ENCODE measurements at places on chromosomes 5 and 9.

GRCh38 chr9:91187311-91187964 is 174.3 kb downstream of the AUH start:
- no peak for DNase-seq

GRCh38 chr9:86322973-86323644 is 31.1 kb downstream of the TUT7 start:
- peak; percentile 3 for DNase-seq

DNA sequence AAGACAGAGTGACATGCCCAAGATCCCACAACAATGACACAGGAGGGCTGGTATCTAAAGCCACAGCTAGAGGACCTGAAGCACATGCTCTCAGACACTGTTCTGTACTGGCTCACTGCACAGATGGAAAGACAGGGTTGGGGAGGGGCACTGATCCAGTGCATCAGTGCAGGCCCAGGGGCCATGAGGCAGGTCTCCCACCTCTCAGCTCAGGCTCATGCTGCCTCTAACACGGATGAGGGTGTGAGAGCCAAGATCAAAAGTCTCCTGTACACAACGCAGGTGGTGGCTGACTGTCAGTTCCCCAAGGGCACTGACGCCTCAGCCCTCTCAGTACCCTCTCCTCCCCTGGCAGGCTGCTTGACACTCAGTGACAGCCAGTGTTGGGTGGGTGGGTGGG is 10.9 kb downstream of the RAPGEF1 start:
- no peak for DNase-seq

- no peak for DNase-seq
Measured at GRCh38 chr9:22105005-22105722, 96.1 kb upstream of the CDKN2B start.

- DNase-seq, result no peak
Measured at GRCh38 chr5:162514116-162514515, 446.5 kb downstream of the GABRG2 start.

- no peak for DNase-seq
Measured at GRCh38 chr5:169063316-169063953, 237.5 kb downstream of the SLIT3 start.

DNA sequence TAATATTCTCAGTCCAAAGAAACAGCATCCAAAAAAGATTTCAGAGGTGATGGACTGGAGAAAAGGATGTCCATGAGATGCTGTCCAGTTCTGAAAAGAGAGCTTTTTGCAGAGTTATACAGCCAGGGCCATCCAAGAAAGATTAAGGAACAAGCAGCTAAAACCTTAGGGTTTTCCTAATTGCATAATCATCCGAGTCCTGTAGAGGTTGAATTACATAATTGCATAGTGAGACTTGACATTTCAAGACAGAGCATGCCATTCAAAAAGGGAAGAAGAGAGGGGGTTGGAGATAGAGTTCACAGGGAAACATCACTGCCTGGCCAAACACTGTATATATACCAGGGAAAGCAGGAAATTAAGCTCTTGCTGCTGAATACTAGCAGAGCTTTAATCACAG is 1729.2 kb upstream of the WWC1 start:
- no peak for DNase-seq

- no peak for DNase-seq
Measured at GRCh38 chr5:5309645-5310044, 112.8 kb upstream of the ICE1 start.

DNA sequence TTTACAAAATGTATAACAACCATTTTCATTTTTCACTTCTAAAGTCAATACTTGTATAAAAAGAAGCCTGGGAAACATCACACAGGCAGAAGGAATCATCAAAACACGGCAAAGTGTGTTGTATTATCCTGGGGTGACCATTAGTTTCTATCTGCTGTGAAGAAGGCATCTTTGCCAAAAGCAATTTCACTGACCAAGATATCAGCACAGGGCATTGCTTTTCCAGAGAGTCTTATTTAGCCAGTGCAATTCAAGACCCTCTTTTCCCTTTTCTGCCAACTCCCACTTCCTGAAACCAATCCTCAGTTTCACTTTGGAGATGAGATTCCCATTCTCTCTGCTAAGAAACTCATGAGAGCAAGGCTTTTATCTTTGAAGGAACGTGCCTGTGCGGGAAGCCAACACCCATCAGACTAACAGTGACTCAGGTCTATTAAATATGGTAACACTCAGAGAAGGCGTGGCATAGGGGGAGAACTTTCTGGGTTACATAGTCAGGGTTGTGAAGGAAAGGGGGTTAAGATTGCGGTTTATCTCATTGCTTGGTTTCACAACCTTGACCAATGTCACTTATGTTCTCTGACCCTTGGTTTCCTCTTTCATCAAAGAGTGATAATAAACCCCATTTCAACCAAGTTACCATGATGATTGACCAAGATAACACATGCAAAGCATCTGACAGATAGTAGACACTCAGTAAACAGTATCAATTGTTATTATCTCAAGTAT is 666.9 kb upstream of the KLF4 start:
- no peak for DNase-seq

- no peak for DNase-seq
Measured at GRCh38 chr5:73339051-73339575, 109.5 kb downstream of the FOXD1 start.

- DNase-seq, result no peak
Measured at GRCh38 chr5:122863240-122863639, 17.8 kb downstream of the SNX24 start.

DNA sequence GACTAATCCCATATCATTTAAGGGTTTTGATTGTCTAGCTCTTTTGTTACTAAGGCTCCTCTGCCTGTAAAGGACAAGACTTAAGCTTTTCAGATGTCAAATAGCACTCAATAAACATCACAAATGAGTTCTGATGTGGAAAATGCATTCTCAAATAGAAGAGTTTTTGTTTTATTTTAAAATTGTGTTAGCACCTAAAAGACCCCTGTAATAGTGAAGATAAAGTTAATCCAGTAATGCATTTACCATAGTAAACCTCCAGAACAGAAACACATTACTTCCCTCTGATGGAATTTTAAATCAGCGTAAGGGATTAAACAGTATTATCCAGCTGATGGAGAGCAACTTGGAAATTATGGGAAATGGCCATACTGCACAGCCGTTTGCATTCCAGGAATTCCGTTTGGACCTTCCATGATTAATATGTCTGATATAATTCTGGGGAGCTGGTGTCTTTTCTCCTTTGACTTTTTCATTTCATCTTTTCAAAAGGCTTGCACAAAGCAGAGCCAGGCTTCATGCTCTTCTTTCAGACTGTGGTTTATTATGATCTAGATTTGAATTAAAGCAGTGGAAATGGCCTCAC is 105.6 kb downstream of the PPP2R2B start:
- DNase-seq, result no peak

GRCh38 chr5:132369474-132370180 is at the start of gene SLC22A5:
TSS of gene SLC22A5 (plus strand) at chr5:132369710. CDS start at chr5:132369973, 263 bp downstream.
- DNase-seq, result no peak

DNA sequence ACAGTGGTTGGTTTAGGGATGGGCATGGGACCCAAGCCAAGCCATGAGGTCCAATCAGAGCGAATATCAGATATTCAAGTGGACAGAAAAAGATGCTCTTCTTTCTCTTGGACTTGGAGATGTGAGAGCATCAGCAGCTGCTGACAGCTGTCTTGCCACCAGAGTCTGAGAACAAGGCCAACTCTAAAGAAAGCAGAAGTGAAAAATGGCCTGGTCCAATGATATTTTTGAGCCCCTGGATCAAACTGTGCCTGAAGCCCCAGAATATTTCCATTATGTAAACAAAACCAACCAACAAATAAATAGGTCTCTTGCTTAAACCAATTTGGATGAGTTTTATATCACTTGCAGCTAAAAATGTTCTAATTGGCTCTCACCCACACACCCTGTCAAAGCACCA is 30.7 kb upstream of the JADE2 start:
- DNase-seq, result no peak

- no peak for DNase-seq
Measured at GRCh38 chr5:136061630-136062365, 33.0 kb downstream of the TGFBI start.

DNA sequence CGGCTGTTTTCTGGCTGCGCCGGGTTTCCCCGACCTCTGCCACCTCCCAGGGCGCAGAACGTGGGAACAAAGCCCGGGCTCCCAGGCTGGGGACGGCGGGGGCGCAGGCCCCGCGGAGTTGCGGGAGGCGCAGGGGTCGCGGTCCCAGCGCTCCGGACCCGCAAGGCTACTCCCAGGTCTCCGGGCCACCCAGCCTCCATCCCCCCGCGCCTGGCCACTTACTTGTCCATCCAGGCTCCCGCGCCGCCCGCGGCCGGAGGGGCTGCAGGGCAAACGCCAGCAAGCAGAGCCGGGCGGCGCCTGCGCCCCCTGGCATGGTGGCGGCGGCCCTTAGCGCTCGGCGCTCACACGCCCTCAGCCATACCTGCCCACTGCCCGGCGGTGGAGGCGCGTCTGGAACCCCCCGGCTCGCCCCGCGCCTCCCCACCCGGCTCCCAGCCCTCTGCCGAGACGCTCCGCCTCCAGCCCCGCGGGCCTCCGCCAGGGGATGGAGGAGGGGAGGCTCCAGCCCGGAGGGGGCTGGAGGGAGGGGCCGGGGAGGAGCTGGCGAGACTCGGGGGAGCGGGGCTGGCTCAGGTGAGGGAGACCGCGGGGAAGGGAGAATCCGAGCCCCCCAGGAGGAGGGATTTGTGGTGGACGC is at the start of gene ADAM19:
Gene ADAM19, minus strand, starts transcription at position 395 of the 640 bp plus-strand sequence. Its CDS starts 79 bp downstream, at position 316.
- DNase-seq, result no peak

GRCh38 chr5:36569491-36569890 is 36.9 kb upstream of the SLC1A3 start:
- peak; percentile 28 for DNase-seq

- DNase-seq, result no peak
Measured at GRCh38 chr5:132877938-132878337, 4.5 kb downstream of the LEAP2 start.

DNA sequence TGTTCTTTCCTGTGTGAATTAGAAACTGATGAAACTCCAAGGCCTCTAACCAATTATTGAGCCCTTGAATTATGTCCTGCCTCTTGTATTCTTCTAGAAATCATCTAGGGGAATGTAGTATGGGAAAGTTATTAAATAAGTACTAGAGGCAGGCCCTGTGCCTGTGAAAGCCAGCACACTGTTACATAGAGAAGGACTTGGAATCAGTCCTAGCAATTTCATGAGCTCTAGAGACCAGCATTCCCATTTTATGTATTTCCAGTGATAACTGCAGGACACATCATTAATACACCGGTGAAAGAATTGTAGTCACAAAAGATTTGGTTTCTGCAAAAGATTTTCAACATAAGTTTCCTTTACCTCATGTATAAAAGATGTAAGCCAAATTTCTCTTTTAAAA is 168.5 kb upstream of the VLDLR start:
- no peak for DNase-seq

- no peak for DNase-seq
Measured at GRCh38 chr9:69178583-69179011, 4.5 kb downstream of the TJP2 start.

GRCh38 chr9:95150903-95151302 is 166.6 kb downstream of the FANCC start:
- DNase-seq, result no peak

- DNase-seq, result no peak
Measured at GRCh38 chr5:168469816-168470215, 16.5 kb upstream of the RARS1 start.
